ENCODE measurements at places on chromosomes 12 and 14. TPM values are rescaled to one million over a fixed set of nuclear protein-coding genes. Genes with fewer than 3 reads are reported as not detected.

Gene GPR84
- total RNA-seq: 0.16 TPM

Gene TMTC1
- total RNA-seq: 39.4 TPM

Gene AMN
- total RNA-seq: 0.33 TPM

Gene FLVCR2
- 8.2 TPM for total RNA-seq

Gene STAC3
- 55.6 TPM for total RNA-seq

Gene KCNA5
- 24.7 TPM for total RNA-seq

Gene ARHGEF40
- 80.2 TPM for total RNA-seq

Gene NEUROD4
- 367 TPM for total RNA-seq

Gene APOF
- total RNA-seq: not detected

Gene TAS2R9
- not detected for total RNA-seq

Gene ZDHHC22
- 5.6 TPM for total RNA-seq

Gene P3H3
- 97.3 TPM for total RNA-seq

Gene MYO1H
- total RNA-seq: 0.82 TPM

Gene SYT1
- 138 TPM for total RNA-seq
